ENCODE measurements at places on chromosomes 1 and 21.

GRCh38 chr1:94105957-94106529 is 14.9 kb downstream of the ABCA4 start:
- no peak for DNase-seq

DNA sequence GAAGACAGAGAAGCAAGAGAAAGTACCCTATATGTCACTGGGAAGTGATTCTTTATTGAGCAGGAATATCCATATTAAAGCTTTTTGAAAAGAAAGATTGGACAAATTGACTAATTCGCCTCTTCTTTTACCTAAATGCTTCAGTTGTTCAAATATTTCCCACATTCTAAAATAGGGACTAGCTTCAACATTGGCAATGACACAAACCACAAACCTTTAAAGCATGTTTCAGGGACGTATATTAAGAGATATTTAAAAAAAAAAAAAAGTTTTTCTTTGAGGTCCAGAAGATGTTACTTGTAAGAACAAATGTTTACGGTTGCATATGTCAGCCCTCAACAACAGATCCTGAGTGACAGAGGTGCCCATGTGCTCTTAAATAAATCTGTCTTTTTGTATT is 235.0 kb upstream of the NFIA start:
- no peak for DNase-seq

DNA sequence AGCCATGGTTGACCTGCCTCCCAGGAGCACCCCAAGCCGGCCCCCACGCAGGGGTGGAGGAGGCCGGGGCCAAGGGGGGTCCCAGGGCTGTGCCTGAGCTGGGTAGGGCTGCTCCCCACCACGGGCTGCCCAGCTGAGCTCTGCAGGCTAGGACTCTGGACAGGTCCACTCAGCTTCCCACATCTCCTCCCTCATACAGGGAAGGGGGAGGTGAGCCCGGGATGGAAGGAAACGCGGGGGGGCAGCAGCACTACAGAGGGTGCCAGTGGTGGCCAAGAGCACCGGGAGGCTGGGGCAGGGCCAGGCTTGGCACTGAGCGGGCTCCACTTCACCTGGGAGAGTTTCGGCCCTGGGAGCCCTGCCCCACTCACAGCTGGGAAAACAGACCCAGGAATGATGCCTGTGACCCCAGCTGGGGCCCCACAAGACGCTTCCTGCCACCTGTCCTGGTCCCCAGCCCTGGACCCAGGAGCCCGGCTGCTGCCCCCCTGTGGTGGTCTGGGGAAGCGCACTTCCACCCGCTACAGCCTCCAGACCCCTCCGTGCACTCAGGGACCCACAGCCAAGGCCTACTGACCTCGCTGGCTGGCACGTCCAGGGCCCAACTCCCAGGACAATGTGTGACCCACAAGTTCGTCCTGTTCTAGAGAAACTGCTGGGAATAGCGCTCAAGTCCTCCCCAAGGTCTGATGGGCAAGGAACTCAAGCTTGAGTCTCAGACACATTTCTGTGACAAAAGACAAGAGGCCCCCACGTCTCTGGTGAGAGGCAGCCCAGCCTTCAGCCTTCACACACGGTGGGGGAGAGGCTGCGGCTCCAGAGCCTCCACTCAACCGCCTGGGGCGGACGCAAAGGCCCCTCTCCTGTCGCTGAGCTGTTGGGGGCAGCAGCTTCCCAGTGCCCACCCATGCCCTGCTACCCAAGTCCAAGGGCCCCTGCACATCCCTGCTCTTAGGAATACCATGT is 3.0 kb downstream of the AURKAIP1 start:
- peak; percentile 87 for DNase-seq

GRCh38 chr1:67761091-67761490 is 72.2 kb downstream of the GNG12 start:
- DNase-seq: no peak

GRCh38 chr1:117696561-117696960 is 90.7 kb downstream of the TENT5C start:
- DNase-seq: no peak

DNA sequence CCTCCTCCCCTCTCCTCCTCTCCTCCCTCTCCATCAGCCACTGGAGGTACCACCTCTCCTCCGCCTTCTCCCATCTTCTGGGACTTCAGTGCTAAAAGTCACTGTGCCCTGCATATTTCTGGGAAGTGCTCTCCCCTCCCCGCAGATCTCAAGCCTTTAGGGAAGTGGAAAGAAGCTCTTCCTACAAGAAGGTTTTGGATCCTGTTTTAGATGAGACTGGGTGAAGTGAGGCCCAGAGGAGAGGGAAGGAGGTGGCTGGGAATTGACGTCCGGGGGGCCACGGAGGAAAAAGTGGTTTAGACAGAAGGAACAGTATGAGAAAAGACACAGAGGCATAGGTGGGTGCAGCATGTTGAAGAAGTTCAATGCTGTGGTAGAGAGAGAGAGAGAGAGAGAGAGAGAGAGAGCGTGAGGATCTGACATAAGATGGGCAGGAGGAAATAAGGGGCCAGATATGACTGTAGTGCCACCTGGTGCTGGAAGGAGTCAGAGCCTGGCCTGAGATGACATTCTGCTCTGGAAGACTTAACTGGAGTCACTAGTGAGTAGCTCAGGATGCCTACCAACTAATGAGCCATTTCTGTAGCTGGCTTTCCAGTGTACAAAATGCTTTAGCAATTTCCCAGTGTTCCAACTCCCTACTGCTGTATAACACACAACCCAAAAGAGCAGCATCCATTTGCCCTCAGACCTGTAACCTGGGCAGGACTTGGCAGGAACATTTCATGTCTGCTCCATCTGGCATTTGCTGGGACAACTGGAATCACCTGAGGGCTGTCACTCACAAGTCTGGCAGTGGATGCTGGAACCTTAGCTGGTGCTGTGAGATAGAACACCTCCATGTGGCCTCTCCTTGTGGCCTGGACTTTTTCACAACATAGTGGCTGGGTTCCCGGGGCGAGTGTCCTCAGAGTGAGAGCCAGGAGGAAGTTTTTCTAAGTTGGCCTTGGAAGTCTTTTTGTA is 16.6 kb upstream of the ZSCAN20 start:
- peak; percentile 48 for DNase-seq

DNA sequence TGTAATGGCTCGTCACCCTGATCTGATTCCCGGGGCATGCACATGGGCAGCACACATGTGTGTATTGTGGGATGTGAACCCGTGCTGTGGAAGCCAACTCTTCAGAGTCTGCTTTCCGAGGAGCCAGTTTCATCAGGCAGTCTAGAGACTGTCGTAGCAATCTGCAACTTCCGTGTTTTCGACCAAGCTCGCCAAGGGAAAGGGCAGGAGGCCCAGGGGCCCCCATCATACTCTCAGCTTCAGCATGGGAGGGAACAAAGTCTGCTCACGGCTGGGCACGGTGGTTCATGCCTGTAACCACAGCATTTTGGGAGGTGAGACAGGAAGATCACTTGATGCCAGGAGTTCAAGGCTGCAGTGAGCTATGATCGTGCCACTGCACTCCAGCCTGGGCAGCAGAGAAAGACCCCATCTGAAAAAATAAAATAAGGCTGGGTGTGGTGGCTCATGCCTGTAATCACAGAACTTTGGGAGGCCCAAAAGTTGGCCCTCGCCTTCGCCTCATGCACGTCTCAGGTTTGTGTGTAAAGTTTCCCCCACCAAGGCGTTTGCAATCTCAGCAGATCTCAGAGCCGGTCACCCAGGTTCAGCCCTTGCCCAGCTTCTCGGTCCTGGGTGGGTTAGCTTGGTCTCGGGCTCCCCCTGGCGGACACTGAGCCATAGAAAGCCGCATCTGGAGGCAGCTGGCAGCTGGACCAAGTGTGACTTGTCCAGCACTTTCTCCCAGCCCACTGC is 48.5 kb upstream of the SLC25A33 start:
- peak; percentile 90 for DNase-seq

DNA sequence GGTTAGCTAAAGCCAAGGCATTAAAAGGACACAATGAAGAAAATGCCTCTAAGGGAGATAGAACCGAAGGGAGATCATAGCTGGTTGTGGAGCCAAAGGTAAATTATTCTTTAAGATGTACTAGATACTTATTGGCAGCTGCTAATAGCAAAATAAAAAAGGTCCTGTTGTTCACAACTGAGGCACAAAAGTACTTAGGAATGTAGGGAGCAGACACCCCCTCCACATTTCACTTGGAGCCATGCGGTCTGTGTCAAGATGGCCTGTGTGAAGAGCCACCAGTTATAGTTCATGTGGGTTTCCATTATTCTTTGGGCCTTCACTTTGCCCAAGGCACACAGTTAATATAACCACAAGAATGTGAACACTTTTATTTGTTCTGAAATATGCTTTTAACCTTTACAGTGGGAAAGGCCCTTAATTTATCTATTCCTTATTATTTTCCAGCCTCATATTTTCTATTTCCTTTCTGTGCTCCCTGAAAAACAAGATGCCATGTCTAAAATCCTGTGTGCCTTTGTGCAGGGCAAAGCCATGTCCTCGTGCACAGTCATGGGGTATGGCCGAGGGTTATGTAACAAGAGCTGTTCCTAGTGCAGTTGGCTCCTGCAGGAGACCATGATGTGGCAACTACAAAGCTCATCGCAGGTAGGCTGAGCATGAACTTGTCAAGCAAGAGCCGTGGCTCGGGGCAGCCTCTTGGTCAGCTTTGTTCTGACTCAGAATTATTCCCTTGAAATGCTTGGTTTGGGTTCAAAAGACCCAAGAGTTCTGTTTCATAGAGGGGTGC is 16.2 kb upstream of the WDR26 start:
- DNase-seq: no peak

DNA sequence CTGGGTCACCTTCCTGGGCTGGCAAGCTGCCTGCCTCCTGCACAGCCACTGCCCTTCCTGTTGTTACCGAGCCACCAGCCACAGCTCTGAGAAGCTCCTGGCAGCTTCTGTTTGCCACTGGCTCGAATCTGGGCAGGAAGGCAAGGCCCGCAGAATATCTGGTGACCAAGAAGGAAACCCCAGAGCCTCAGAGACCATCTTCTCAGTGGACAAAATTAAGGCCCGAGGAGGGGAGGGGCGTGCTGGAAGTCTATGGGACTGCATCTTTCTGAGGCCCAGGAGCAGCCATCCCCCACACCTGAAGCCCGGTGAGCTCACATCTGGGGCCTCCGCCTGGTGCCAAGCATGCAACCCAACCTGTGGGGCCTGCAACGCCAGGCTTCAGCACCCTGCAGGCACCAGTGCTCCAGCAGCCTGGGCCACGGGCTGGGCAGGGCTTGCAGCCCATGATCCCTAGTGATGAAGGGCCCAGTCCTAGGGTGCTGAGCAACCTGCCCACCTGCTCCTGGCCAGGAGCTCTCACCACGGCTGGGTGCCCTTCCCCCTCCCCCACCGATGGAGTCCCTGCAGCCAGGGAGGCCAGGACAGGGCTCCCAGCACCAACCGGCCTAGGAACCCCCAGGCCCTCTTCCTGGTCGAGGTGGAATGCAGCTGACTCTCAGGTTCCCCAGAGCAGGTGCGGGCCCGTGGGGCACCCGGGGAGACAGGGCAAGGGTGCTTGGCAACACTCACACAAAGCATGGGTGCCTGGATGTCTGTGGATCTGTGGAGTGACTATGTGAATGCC is 879 bp downstream of the CPTP start:
- DNase-seq: no peak

- no peak for DNase-seq
Observed at GRCh38 chr1:242133796-242134195, 134.9 kb upstream of the MAP1LC3C start.

GRCh38 chr21:33197496-33197895 is 32.2 kb upstream of the IFNAR2 start:
- no peak for DNase-seq

DNA sequence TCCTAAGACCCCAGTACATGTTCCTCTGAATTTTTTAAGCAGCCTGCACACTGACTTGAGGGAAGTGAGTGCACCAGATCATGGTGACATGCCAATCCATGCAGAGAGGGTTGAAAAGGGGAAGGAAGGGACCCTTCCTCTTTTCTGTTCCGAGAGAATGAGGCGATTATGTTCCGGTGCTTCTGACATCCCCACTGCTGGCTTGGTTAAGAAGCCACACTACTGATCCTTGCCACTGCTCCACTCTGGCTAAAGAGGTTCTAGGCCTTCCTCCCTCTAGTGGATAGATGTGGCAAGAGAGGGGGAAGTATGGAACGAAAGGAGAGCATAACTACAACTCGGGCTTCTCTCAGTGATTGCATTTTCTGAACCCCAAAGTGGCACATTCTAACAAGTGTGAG is 1.8 kb upstream of the CYB5R1 start:
- peak; percentile 54 for DNase-seq

DNA sequence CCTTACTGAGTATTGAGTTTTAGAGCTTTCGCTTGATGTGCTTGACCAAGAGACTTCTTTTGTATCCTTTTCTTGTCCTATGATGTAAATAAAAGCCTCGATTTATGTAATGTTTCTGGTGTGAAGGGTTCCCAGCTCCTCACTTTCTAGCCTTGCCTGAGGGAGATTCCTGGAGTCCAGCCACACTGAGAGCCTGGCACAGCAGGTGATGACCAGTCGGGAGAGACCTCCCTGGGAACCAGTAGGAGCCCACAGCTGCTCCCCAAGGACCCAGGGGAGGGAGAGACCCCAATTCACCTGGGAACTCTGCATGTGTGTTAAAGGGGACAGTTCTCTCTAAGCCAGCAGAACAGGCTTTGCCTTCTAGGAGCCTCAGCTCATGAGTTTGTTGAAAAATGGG is 8.9 kb downstream of the C1orf115 start:
- DNase-seq: no peak

DNA sequence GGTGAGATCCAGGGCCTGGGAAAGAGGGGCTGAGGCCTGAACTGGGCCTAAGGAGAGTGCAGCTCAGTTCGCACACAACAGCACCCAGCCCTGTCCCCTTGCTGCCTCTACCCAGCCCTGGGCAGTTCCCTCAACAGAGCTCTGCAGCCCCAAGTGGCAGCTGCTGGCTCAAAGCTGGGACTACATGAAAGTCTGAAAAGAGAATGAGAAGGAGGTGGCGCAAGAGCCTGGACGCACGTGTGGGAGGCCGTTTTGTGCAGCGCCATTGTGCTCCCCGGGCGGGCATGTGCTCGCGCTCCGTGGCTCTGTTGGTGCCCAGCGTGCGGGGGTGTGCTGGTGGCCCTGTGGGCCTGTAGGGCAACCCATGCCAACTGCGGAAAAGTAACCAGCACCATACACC is 10.3 kb downstream of the GPR37L1 start:
- DNase-seq: no peak

DNA sequence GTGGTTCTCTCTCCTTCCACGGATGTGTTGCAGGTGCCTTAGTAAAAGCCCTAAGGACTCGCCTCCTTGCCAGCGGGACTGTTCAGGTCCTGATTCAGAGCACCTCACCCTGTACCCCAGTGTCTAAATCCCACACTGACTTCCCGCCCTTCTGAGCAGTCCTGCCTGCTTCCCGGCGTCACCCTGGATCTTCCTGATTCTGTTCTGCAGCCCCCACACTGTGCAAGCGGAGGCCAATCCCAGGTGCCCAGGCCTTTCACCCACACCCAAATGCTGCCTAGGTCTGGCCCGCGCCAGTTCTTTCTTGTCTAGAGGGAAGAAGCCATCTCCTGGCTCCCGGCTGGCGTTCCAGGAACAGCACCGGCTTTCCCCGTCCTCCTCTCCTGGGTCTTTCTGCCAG is 95.9 kb upstream of the GALNT2 start:
- no peak for DNase-seq

GRCh38 chr1:210292231-210292871 is 36.4 kb upstream of the HHAT start:
- DNase-seq: peak; percentile 64

DNA sequence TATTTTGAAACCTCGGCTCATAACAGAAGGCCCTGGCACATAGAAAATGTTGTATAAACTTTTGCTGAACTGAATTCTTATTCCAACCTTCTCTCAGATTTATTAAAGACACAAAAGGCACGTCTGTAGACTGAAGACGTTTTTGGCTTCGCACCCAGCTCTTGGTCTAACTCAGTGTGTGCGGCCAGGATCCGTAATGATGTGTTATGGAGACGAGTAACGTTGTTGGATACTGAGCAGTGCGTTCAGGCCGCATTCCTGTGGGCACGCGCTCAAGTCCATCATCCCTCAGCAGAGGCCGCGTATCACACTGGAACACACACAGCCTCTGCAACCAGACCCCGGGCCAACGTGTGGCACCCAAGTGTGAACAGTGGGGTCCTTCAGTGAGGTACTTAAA is 154.8 kb upstream of the RAB4A start:
- no peak for DNase-seq

Measured in activated CD4-positive, alpha-beta T cell treated with anti-CD3 and anti-CD28 coated beads for 48 hours (primary cell).